ENCODE measurements at places on chromosomes 6 and 20.

DNA sequence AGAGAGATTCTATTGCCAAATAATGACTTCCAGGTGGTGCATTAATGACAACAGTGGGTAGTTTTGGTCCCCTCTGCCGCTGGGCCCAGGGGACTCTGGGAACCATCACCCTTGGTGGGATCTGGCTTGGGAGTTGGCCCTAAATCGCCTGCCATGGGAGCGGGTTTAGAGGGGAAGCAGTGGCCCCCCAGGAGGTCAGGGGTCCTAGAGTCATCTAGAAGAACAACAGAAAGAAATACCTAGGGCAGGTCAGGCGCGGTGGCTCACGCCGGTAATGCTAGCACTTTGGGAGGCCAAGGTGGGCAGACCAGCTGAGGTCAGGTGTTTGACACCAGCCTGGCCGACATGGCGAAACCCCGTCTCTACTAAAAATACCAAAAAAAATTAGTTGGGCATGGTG lies 17.8 kb upstream of the ARFGEF2 start:
- no peak for DNase-seq

DNA sequence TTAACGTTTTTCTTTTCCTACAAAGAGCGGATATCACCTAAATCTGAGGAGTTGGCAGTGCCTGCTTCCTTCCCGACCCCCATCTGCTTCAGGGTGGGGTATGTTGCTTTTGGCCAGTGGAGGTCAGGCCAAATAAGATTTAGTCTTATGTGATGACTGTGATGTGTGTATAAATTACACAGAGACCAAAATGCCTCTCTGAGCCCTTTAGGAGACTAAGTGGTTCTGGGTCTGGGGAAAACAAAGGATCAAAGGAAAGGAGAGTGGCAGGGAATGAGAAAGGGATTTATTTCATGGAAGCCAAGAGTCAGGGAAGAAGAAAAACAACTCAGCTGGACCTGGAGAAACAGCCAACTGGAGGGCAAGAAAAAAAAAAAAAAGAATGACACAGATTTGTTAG lies 39.1 kb upstream of the TBC1D7 start:
- no peak for DNase-seq

GRCh38 chr6:111858347-111858746 lies 14.9 kb downstream of the FYN start:
- no peak for DNase-seq

DNA sequence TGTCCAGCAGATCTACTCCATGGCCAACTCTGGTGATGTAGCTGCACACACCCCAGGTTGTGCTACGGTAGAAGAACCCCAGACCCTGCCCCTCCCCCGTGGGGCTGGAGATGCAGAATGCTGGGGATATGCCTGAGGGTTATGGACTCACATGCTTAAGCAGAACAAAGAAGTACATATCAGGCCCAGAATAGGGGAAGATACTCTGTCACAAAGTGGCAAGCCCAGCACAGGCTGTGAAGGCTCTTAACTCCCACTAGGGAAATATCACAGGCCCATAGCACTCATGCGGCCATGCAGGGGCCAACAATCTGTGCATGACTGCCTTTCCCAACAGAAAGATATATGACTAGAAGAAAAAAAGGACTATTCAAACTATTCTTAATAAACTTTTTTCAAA lies 234.9 kb downstream of the KCNQ5 start:
- no peak for DNase-seq

DNA sequence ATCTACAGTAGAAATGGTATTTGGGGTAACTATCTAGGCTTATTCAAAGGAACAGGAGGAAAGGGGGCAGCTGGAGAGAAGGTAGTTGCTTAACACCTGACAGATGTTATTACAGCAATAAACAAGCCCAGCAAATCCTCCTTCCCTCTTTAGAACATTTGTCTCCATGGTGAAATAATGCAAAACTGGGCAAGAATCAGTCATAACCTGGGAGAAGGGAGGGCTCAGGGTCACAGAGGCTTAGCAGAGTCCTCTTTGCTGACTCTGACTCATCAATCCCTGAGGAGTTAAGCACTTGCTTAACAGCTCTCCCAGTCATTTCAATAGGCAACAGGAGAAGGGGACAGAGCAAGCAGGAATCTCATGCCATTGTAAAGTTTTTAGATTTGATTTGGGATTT lies 230.3 kb downstream of the IBTK start:
- DNase-seq: peak; percentile 45

GRCh38 chr6:157808405-157808950 lies 14.6 kb upstream of the SNX9 start:
- DNase-seq: no peak

DNA sequence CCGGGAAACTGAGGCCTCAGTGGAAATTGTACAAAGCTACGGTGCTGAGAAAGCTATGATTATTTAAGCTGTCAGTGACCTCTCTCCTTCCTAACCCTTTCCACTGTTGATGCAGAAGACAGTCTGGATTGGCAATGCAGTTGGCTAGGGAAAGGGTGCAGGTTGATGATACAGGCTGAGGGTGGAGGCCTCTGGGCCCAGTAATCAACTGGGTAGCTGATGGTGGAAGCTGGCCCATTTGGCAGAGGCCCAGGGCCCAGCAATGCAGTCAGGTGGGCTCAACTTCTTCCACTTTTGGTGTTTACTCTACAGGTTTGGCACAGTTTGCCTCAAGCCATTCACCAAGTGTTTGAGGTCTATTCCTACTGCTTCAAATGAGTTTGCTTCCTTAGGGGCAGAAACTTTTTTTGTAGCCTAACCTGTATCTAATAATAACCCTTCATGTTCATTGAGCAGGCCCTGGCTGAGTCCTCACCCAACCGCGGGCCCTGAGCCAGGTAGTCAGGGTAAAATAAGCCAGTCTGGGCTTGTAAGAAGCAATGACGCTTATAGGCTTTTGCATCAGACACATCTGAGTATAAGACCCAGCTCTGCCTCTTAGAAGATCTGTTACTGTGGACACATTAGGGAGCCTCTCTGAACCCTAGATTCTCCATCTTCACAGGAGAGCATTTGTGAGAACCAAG lies 12.1 kb downstream of the BCL2L1 start:
- DNase-seq: no peak

- no peak for DNase-seq
Measured at GRCh38 chr6:160926281-160927276, 65.0 kb upstream of the MAP3K4 start.

DNA sequence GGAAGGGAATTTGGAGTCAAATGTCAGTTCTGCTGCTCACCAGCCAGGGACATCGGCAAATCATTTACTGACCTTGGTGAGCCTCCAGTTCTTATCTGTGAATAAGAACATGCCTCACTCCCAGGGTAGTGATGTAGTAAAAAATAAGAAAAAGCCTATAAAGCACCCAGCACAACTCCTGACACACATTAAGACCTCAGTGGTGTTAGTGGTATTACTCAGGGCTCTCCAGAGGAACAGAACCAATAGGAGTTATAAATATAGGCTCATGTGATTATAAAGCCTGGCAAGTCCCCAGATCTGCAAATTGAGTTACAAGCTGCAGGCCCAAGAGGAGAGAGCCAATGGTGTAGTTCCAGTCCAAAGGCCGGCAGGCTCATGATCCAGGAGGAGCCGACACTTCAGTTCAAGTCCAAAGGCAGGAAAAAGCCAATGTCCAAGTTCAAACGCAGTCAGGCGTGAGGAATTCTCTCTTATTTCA lies 71.3 kb upstream of the EYA2 start:
- DNase-seq: no peak
